Retina (tissue), 1 donor: ENCODE measurements at places on chromosomes 1 and 21.

- no peak for DNase-seq
These were observed 2.0 kb downstream of the ARHGEF16 start for GRCh38 chr1:3456449-3456963.

DNA sequence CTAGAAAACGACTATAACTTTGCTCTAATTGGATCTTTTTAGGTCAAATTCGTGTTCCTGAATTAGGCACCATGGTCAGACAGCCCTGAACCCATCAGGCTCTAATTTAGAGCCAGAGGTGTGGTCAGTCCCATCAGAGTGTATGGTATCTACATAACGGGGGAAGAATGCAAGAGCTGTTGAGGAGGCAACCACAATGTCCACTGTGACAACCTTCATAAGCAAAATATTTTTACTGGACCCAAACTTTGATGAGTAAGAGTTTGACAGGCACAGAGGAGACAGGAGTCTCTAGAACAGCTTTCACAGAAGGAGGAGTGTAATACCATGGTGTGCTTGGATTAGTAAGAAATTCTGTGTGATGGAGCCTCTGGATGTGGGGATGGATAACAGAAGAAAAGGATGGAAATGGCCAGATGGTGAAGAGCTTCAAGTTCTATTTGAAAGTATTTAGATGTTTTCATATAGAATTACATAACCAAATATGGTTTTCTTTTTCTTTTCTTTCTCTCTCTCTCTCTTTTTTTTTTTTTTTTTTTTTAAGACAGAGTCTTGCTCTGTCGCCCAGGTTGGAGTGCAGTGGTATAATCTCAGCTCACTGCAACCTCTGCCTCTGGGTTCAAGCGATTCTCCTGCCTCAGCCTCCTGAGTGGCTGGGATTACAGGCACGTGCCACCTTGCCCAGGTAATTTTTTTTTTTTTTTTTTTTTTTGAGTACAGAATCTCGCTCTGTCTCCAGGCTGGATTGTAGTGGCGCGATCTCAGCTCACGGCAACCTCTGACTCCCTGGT, 24.9 kb downstream of the UBE2U start:
- no peak for DNase-seq

GRCh38 chr1:213014642-213015041, 1.0 kb downstream of the ANGEL2 start:
- DNase-seq = no peak

DNA sequence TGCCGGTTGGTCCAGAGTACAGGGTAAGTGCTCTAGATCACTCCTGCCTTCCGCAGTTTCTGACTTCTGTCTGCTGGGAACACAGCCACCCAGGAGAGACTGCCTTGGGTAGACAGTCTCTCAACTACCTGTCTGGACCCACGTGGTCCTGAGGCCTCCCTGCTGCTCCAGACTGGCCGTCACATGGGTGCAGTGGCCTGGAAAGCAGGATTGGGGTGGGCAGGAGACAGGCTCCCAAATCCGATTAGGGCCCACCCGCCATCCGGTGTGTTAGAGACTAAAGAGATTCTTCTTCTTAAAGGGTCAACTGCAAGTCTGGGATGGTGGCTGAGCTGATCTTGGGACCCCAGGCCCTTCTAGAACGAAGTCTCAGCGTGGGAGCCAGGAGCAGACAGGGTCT, 105.5 kb downstream of the EBNA1BP2 start:
- peak; percentile 45 for DNase-seq

GRCh38 chr1:233386336-233386735, 58.8 kb downstream of the MAP3K21 start:
- DNase-seq = no peak

DNA sequence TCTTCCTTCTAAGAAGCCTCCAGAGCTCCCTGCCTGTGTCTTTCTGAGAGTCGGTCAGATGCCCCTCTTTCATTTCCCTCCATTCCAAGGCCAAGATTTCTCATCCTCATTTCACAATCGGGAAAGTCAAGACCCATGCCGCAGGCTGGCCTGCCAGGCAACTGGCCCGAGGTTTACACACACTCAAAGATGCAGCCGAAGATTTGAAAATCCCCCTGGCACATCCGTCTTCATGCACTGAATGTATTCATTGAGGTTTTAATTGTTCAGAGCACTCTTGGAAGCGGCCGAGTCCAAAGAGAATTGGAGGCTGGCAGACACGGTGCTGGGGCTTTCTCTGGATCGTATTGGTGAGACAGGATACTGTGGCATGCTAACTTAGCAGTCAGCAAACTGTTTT, 29.1 kb upstream of the SRP9 start:
- no peak for DNase-seq

- no peak for DNase-seq
These were observed 44.3 kb upstream of the SYT14 start for GRCh38 chr1:209893751-209894150.

DNA sequence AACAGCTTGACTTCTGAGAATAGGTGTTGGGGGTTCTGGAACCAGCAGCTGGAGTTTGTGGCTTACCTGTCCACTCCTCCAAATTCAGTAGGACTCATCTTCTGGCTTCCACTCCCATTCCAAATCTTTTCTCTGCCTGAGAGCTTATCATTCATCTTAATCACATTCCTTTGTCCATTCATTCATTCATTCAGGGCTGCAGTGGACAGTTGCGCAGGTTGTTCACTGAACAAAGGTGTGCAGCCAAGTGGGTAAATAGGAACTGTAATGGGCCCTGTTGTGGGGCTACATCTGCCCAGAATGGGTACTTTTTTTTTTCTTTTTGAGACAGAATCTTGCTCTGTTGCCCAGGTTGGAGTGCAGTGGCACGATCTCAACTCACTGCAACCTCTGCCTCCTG, 3.4 kb upstream of the HSPG2 start:
- no peak for DNase-seq

DNA sequence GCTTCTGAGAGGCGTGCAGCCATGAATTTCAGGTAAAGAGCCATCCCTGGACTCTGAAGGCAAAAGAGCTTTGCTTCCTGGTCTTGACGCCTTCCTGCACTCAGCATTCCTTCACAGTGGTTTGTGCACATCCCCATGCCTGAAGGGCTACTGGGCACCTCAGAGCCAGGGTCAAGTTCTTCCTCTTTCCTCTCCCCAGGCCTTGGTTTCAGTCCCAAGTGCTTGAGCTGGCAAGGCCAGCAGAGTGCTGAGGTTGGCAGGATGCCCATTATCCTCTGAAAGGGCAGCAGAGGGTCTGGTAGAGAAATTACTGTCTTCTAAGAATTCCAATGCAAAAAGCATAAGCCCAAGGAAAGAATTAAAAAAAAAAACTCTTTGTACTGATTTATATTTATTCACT, 1064.9 kb downstream of the TTLL7 start:
- DNase-seq = no peak

DNA sequence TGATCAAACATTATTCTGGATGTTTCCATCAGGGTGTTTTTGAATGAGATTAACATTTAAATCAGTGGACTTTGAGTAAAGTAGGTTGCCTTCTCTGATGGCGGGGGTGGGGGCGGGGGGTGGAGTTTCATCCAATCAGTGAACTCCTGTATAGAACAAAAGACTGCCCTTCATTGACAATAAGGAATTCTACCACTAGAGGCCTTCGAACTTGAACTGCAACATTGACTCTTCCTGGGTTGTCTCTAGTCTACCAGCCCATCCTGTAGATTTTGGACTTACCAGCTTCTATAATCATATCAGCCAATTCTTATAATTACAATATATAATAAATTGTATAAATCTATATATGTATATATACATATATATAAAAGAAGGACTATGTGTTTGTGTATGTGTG, 520.4 kb upstream of the CXADR start:
- no peak for DNase-seq

- DNase-seq = no peak
These were observed 2.3 kb upstream of the VCAM1 start for GRCh38 chr1:100717218-100717617.

- DNase-seq = no peak
These were observed 518 bp upstream of the PLCH2 start for GRCh38 chr1:2475571-2475970.

- DNase-seq = no peak
These were observed 585.1 kb downstream of the PTPRC start for GRCh38 chr1:199223936-199224335.
